ENCODE measurements at places on chromosomes 1 and 21.

DNA sequence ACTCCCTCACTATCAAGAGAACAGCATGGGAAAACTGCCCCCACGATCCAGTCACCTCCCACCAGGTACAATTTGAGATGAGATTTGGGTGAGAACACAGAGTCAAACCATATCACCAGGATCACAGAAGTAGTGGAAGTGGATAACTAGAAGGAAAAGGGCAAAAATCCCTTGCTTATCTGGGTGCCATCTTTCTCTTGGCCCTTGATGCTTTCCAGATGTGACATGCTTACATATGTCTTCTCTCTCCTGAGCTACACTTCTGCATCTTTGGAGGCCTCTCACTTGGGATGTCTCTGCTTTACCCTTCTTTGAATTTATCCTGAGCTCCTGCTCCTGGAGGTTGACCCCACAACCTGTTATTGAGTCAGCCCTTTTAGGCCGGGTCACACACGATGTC, 57.6 kb upstream of the APOBEC4 start:
- DNase-seq: no peak

DNA sequence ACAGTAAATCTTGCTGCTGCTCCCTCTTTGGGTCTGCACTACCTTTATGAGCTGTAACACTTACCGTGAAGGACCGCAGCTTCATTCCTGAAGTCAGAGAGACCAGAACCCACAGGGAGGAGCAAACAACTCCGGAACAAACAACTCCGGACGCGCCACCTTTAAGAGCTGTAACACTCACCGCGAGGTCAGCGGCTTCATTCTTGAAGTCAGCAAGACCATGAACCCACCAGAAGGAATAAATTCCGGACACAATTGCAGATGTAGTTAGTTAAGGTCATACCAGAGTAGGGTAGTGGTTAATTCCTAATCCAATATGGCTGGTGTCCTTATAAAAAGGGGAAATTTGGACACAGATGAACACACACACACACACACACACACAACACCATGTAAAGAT, 37.7 kb downstream of the VTCN1 start:
- no peak for DNase-seq

DNA sequence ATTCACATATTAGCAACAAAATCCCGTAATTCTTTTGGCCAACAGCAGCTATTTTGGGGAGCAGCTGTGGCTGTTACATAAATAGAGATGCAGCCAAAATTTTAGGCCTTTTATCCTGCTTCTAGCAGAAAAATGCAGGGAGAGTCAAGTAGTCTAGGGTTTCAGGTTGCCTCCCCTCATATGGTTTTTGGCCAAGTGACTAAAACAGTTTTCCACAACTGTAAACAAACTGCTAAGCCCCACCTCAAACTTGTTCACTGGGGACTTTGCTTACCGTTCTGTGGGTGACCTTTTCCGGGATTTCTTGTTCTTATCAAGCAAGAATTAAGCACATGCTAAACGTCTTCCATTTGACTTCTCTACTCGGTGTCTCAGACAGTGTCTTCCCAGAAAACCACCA, 133.4 kb downstream of the EDEM3 start:
- DNase-seq: no peak

- DNase-seq: no peak
Measured at GRCh38 chr1:240189386-240189989, 97.8 kb downstream of the FMN2 start.

DNA sequence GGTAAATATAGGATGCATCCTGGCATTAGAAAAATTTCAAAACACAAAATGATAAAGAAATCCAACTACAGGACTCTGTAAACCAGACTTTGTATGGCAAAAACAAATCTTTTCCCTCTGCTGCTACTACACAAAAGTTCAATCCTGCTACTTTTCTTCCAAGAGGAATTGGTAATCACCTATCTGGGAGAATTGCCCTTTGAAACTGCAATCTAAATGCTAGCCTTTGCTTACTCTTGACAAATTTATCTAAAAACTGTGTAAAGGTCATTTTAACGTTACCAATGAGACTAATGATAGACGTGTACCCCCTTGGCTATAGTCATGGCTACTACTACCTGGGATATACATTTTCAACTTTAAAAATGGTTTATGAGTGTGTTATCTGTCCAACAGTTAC, 837.9 kb upstream of the CXADR start:
- no peak for DNase-seq

- DNase-seq: no peak
Measured at GRCh38 chr1:46983830-46984586, 39.5 kb upstream of the CYP4X1 start.

DNA sequence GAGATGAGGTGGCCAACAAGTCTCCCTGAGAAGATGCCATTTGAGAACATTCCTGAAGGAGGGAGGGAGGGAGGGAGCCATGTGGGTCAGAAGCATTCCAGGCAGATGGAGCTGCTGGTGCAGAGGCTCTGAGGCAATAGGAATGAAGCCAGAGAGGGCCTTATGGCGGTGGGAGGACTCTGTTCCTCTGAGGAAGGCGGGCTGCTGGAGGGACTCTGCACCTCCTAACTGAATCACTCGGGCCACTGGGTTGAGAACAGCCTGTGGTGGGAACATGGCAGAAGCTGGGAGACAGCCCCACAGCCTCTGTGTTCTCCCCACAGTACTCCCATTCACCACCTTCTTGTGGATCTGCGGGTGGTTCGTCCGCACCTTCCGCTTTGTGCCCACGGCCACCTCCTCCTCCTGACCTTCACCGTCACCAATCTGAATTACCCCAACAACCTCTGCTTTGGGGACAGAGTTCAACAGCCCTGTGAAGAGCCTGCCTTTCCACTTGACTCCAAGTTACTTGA, 2.4 kb upstream of the TMEM125 start:
- no peak for DNase-seq

GRCh38 chr1:179929955-179930798, 24.4 kb upstream of the CEP350 start:
- DNase-seq: no peak

DNA sequence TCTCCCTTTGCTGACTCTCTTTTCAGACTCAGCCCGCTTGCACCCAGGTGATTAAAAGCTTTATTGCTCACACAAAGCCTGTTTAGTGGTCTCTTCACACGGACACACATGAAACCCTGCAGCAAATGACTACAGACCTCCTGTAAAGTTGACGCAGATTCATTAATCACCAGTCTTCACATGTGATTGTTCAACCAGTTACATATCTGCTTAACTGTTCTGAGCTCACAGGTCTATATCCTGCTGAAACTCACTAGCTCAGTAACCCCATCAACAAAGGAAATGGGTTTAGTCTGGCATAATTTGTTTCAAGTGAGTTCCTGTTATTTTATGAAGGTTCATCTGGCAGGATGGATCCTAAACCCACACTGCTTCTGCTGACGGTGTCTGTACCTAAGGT, 68.4 kb upstream of the GJA8 start:
- DNase-seq: no peak

DNA sequence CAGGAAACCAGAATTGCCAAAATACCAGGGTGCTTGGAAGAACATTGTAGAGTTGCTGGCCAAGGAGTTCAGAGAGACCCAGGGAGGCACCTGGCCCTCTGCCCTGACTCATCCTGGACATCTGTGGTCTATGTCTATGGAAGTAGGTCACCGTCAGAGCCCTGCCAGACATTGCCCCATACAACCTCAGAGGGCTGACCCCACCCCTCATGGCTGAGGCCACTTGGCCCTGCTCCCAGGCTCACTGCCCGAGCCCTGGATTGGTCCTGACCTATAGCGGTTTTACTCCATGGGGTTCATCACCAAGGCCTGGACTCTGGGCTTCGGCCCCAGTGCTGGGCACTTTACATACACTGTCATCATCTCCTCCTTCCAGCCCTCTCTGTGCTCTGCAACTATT, 233.1 kb downstream of the PTPRU start:
- DNase-seq: no peak

Measured in GM12864 (cell line).